ENCODE measurements at places on chromosomes 12 and 14. TPM values are rescaled to one million over a fixed set of nuclear protein-coding genes. Genes with fewer than 3 reads are reported as not detected.

DNA sequence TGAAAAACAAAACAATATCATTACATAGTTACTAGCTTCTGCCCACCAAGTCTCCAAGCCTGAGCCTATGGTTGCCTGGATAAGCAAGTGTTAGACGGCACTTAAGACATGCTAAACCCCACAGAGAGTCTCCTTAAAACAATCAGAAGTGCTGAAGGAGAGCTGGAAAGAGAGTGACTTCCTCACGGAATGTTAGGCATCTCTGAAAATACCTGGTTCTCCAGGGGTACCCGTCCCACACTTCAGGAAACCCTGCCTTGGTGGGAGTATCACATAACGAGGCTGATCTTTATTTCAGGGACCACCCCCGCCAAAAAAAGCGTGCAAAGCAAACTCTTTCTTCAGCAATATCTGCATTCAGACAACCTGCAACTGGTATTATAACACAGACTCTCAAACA is 18.3 kb downstream of the LHX5 start:
- peak; percentile 12 for DNase-seq

DNA sequence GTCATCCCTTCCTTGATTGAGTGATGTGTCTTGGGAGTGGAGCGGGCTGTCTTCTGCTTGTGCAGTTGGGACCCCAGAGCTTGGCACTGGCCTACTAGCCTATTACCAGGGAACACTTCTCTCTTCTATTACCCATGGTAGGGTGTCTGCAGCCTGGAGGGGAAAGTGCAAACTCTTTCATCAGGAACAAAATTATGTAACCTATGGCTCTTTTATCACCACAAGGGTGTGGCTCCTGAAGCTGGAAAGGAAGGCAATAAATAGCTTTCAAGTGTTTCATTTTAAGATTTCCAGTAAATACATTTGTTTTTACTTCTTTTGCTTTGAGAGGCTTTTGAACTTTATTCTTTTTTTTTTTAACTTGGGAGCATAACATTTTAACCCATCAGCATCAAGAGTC is 349.7 kb upstream of the FAR2 start:
- no peak for DNase-seq

DNA sequence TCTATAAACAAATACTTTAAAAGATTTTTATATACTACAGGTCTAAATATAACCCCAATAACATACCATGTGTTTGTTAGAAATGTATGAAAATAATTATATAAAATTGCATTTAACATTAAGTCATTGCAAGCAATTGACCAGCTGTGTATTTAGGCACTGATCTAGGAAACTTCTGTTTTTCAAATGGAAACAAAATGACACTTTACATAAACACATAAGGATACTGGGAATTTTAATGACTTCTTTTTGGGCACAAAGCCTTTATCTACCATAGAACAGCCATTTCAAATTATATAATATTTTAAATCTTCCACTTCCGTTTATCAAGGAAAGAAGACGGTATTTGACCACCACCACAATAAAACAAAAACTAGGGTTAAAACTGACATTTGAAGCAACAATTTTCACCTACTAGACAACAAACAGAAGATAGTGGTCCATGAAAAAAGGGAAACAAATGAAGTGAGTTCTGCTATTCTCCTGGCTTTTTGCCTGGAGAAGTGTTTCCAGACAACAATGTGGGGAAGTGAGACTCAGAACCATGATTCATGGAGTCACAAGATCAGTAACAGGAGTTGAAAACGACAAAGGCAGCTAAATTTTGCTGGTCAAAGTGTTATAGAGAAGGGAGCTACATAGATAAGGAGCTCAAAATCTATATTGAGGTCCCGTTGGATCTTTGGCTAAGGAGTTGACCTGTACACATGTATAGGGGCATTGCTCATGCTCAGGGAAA is 475.1 kb downstream of the TRHDE start:
- DNase-seq, result no peak

DNA sequence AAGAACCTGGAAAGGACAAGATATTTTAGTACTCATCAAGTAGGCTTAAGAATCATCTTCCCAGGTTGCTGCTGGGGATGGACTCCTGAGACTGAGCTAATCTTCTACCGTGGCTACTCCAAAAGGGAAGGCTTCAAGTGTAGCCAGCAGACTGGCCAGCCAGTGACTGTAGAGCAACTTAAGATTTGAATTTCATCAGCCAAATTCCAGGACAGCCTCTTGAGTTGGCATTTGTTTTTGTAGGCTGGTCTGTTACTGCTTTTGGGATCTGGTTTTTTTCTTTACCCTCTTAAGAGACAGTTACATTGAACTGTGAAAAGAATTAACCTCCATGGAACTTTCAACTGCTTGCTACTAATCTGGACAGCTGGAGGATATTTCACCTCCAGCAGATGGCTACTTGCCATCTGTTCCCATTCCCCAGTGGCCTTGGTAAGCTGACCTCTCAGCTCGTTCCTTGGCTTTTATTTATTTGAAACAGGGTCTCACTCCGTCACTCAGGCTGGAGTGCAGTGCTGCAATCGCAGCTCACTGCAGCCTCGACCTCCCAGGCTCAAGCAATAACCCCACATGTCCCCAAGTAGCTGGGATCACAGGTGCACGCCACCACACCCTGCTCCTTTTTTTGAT is 20.7 kb downstream of the VTI1B start:
- no peak for DNase-seq

DNA sequence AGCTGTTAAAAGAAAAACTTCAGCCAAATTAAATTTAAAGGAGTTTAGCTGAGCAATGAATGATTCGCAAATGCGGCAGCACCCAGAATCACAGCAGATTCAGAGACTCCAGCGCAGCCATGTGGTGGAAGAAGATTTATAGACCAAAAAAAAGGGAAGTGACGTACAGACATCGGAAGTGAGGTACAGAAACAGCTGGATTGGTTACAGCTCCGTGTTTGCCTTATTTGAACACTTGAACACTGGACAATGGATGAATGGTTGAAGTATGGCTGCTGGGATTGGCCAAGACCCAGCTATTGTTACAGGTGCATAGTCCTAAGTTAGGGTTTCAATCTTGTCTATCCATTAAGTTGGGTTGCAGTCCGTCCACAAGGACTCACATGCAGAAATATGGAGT is 42.6 kb downstream of the GALNT8 start:
- DNase-seq, result no peak

GRCh38 chr12:40986001-40986400 is 202.1 kb upstream of the PDZRN4 start:
- no peak for DNase-seq

- DNase-seq, result no peak
These were observed 39.3 kb downstream of the TSPAN19 start for GRCh38 chr12:84996759-84997158.

DNA sequence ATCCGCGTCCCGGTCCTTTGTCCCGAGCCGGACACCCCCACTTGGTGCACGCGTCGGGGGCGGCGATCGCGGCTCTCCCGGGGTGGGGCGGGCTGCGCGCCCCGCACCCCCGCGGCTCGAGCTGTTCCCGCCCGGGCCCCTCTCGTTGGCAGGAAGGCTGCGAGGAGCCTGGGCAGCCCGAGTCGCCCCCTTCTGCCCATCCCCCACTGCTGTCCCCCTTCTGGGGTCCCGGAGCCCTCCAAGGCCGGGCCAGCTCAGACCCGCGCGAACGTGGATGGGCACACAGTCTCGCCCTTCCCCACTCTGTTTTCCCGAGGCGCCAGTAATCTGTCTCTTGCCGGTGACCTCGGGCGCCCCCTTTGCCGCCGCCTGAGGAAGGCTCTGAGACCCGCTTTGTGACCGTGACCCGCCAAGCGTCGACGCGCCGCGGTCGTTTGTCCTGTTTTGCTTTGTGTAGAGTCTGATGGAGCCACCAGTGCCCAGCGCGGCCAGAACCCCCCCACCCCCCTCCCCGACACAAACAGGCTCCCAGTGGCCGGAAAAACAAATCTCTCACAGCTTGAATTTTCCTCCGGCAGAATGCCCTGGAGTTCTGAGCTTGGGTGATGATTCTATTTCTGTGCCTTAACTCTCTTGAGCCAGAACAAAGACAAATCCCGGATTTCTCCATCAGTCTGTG is 610 bp downstream of the C14orf132 start:
- no peak for DNase-seq

- no peak for DNase-seq
These were observed 150.3 kb downstream of the SMOC1 start for GRCh38 chr14:70029296-70030132.

The PTMS gene
- total RNA-seq, result 373 TPM

The TAS2R8 gene
- not detected for total RNA-seq

The DPF3 gene
- 0.93 TPM for total RNA-seq

The OTX2 gene
- total RNA-seq, result not detected

The POTEG gene
- not detected for total RNA-seq

Data from posterior vena cava (tissue), 2 donors.